Thymus (tissue), 14 donors: ENCODE measurements at places on chromosomes 4 and X. TPM values are rescaled to one million over a fixed set of nuclear protein-coding genes. Genes with fewer than 3 reads are reported as not detected.

DNA sequence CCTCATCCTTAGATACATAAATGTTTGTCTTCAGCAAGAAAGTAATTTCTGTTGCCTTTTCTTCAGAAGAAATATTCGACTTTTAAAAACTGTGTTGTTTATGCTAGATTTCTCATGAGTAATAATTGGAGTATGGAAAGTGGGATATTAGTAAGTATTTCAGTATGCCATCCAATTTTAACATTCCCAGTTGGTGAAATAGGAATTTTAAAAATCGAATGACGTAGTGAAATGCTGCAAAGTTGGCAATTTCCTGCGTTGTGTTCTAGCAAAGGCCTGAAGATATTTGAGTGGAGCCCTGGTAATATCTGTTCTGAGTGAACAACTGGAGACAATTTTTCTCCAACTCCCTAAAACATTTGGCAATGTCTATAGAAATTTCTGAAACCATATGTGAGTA lies 190.1 kb downstream of the ZNF330 start:
- DNase-seq, result no peak

GRCh38 chrX:30910124-30910860 lies 21.2 kb upstream of the TAB3 start:
- peak; percentile 40 for DNase-seq

- DNase-seq, result no peak
Measured at GRCh38 chr4:9996319-9997110, 24.8 kb downstream of the SLC2A9 start.

GRCh38 chr4:94298725-94299252 lies 43.8 kb downstream of the HPGDS start:
- DNase-seq, result no peak

DNA sequence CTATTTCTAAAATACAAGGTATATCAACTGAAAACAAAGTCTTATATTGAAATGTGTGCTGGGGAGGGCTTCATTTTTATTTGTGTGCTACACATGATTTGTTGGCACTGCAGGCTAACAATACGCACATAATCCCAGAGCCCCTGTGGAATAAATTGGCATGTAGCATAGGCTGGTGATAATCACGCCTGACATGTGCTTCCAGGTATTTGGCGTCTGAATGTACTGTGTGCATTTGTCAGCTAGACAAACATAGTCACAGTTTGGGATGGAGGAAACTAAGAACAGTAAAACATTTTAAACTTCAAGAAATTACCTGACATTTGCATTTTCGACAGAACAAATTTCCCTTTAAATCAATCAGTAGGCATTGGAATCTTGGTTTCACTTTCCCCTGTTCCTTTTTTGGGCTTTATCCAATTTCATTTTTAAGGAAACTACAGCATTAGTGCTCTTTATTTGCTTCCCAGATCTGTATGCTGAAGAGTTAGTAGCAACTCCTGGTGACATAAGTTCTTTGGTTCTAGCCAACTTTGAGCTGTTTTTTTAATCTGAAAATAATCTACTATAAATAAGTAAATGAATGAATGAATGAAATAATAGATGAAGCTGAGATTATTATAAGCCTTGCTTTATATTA lies 472.3 kb downstream of the PDHA2 start:
- no peak for DNase-seq

DNA sequence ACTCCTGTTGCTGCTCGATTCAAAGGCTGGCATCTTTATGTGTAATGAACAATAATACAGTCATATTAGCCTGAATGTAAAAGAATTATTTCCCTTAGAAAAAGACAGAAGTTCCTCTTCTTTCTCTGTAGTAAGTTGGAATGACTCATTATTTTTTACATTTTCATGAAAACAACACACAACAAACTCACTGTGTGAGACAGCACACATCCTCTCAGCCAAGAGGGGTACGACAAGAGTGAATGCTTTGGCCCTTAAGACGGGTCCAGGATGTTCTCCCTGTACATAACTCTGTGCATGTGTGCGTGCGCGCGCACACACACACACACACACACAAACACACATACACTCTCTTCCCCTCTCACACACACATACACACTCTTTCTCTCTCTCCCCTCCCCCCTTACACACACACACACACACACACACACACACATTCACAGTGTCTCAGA lies 72.8 kb downstream of the MANBA start:
- no peak for DNase-seq

DNA sequence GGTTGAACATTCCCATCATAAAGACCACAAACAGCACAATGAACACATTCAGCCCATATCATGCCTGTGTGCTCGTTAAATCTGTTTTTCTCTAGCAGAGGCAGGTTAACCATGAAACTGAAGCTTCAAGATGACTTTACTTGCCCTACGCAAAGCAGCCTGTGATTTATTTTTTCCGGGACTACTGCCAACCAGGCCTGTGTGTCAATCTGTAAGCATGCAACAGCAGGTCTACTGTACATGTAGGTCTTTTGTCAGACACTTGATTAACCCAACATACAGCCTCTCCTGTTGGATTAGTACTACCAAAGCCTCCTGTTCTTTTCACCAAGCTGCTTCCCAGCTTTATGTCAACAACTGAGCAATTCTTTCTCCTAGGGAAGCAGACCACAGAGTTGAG lies 85.5 kb upstream of the ACSL1 start:
- no peak for DNase-seq

The GSX2 gene
- total RNA-seq, result not detected

The SPRY1 gene
- 14.0 TPM for total RNA-seq

The ZXDA gene
- total RNA-seq, result 3.5 TPM

The CRMP1 gene
- total RNA-seq, result 1.7 TPM
